ENCODE measurements at places on chromosomes 4 and X. TPM values are rescaled to one million over a fixed set of nuclear protein-coding genes. Genes with fewer than 3 reads are reported as not detected.

The NSUN7 gene
- total RNA-seq: 0.36 TPM

The HELT gene
- total RNA-seq: not detected

The FOXR2 gene
- not detected for total RNA-seq

The MAGEA12 gene
- 0.17 TPM for total RNA-seq

The SYP gene
- 3.5 TPM for total RNA-seq

The ABLIM2 gene
- 1.7 TPM for total RNA-seq

The GRIA3 gene
- not detected for total RNA-seq

The BTK gene
- total RNA-seq: 0.13 TPM

The ETDB gene
- not detected for total RNA-seq

The CCDC110 gene
- total RNA-seq: not detected

The CTAG1A gene
- not detected for total RNA-seq

The NAA11 gene
- not detected for total RNA-seq

The UTP14A gene
- 59.7 TPM for total RNA-seq

The SLC38A5 gene
- total RNA-seq: 0.34 TPM

The TEX13C gene
- not detected for total RNA-seq

The TSPAN7 gene
- 2.9 TPM for total RNA-seq

The IL2 gene
- not detected for total RNA-seq

The NXF2 gene
- not detected for total RNA-seq

The GLRA2 gene
- not detected for total RNA-seq

The MAGEA2B gene
- not detected for total RNA-seq

The PNCK gene
- 0.37 TPM for total RNA-seq

The STBD1 gene
- total RNA-seq: 9.6 TPM

The ATP11C gene
- 12.5 TPM for total RNA-seq

The SPANXD gene
- not detected for total RNA-seq

The KLB gene
- 0.08 TPM for total RNA-seq

The ABCG2 gene
- total RNA-seq: 18.3 TPM

The F8A2 gene
- total RNA-seq: not detected

The TIGD4 gene
- total RNA-seq: 0.27 TPM

The CT45A3 gene
- total RNA-seq: 0.16 TPM

The DGKQ gene
- 5.2 TPM for total RNA-seq

The RAB9B gene
- total RNA-seq: not detected

The RAB33A gene
- total RNA-seq: 0.20 TPM

The DMRTC1 gene
- total RNA-seq: not detected

The GUCY1B1 gene
- 0.25 TPM for total RNA-seq

The GLUD2 gene
- 3.1 TPM for total RNA-seq

The GC gene
- not detected for total RNA-seq

The SOX3 gene
- total RNA-seq: not detected

The GLA gene
- total RNA-seq: 189 TPM

The FRAS1 gene
- total RNA-seq: 1.8 TPM

The IDUA gene
- total RNA-seq: 14.4 TPM

The TCEAL2 gene
- not detected for total RNA-seq

The F9 gene
- not detected for total RNA-seq

The EXOC1 gene
- 21.3 TPM for total RNA-seq

The NKAP gene
- 8.1 TPM for total RNA-seq

The IL13RA1 gene
- total RNA-seq: 49.6 TPM

The MAGEE1 gene
- total RNA-seq: 4.9 TPM

The AMMECR1 gene
- total RNA-seq: 6.4 TPM

The GRK4 gene
- 1.3 TPM for total RNA-seq

The FAM50A gene
- total RNA-seq: 116 TPM

The CSN3 gene
- not detected for total RNA-seq

The VCX gene
- total RNA-seq: not detected

The IL15 gene
- total RNA-seq: 12.5 TPM

The CXorf38 gene
- total RNA-seq: 10.4 TPM

The ZNF280C gene
- 3.2 TPM for total RNA-seq

The SRD5A3 gene
- 11.3 TPM for total RNA-seq

The NAP1L2 gene
- 1.6 TPM for total RNA-seq

The VCX3A gene
- total RNA-seq: not detected

Data from A549 treated with CORT108297 at 1 μM for 4 hours (cell line).